Activated CD4-positive, alpha-beta T cell treated with anti-CD3 and anti-CD28 coated beads for 4 hours (primary cell): ENCODE measurements at places on chromosomes 11 and 22.

GRCh38 chr11:62593434-62594044 lies 2.2 kb upstream of the TUT1 start:
- peak; percentile 77 for DNase-seq

GRCh38 chr11:61531044-61531443 lies 22.5 kb downstream of the LRRC10B start:
- no peak for DNase-seq

DNA sequence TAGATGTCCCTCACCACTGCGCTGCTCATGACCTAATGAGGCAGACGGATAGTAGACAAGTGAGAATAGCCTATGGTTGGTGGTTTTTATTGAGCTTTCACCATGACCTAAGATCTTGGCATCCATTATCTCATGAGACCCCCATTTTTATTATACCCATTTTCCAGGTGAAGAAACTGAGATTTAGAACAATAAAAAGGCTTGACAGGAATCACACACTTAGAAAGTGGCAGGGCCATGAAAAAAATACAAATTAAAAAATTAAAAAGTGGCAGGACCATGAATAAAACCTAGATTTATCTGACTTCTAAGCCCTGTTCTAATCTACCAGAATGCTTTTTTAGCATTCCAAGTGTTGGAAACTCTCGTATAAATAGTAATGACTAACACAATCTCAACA lies 1.1 kb downstream of the LRRC55 start:
- no peak for DNase-seq

- DNase-seq, result no peak
These were observed 21.1 kb downstream of the RFPL3 start for GRCh38 chr22:32378707-32379272.

- no peak for DNase-seq
These were observed 7.4 kb downstream of the CBX6 start for GRCh38 chr22:38864361-38865191.

- no peak for DNase-seq
These were observed 46.3 kb upstream of the SLC22A25 start for GRCh38 chr11:63289658-63290057.

DNA sequence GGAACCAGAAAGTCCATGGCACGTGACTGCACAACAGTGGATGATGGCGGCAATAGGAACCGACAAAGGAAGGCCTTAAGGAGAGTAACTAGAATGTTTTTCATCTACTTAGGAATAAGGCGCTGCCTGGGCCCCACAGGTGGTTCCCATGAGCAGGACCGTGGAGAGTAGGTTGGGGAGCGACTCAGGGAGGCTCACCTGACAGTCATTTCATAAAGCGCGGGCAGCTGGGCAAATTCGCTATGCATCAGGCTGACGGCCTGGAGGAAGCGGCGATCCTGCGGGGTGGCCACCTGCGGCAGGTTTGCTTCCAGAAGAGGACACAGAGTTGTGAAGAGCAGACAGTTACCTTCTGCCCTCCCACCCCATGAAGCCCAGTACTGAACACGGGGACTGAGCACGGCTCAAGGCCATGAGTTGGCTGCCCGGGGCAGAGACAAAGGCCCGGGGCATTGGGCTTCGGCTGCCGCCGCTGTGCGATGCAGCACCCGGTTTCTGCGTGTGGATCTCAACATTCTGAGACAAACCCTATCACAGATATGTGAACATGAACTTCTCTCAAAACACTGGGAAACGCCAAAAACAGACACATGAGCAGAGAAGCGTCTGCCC lies 25.8 kb downstream of the HPS4 start:
- DNase-seq, result no peak

- no peak for DNase-seq
These were observed 134.3 kb upstream of the SESN3 start for GRCh38 chr11:95365348-95365747.

DNA sequence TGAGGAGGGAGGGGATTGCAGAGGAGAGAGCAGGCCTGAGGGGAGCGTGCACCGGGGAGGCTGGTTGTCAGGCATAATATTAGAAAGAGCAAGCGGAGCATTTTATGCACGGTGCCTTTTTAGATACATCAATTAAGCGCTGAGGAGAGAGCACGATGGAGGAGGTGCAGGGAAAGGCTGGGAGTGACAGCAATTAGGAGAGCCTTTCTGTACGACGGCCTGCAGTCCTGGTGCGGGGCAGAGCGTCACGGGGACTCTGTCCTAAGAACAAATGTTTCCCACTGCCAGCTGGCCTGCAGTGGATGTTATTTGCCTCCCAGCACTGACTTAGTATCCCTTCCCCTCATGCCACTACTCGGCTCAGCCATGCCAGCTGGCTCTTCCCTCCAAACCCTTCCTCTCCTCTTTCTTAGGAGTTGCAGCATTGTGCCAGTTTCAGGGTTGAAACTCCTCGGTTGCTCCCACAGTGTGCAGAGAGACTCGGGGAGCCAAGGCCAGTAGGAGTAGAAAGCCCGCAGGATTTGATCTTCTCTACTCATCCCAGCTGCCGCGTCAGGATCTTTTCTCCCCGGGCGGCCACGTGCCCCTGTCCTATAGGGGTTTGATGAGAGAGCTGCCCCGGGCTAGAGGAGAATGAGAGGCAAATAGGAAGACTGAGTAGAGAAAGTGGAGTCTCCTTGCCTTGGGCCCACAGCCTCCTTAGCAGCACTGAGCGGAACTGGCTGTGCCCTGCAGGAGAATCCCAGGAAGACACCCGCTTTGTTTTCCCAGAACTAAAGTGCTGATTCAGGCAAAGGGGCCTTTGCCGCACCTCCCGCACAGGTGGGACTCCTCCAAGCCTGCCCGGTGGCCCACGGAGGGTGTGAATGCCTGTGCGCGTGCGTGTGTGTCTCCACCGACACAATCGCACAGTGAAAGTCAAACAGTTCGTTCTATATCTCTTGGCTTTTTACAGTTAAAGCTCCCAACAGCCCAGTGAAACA lies 875.3 kb downstream of the NTM start:
- DNase-seq, result no peak

- no peak for DNase-seq
These were observed 1984.7 kb upstream of the RAG2 start for GRCh38 chr11:38582756-38583155.

DNA sequence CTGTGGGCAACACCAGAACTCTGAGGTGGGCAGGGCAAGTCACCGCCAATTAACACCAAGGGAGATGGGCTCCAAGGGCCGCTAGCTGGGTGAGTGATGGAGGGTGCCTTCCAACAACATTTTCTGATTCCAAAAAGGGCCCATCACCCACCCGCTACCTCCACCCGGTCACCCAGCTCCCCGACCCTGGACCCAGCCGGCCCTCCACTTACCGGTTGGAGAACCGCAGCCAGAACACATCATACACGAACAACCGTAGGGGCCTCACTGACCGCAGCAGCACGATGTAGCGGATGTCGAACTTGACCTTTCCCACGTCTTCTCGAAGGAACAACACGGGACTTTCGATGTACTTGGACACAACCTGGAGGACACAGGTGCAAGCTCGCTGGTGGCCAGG lies 14.7 kb downstream of the TTLL12 start:
- no peak for DNase-seq

DNA sequence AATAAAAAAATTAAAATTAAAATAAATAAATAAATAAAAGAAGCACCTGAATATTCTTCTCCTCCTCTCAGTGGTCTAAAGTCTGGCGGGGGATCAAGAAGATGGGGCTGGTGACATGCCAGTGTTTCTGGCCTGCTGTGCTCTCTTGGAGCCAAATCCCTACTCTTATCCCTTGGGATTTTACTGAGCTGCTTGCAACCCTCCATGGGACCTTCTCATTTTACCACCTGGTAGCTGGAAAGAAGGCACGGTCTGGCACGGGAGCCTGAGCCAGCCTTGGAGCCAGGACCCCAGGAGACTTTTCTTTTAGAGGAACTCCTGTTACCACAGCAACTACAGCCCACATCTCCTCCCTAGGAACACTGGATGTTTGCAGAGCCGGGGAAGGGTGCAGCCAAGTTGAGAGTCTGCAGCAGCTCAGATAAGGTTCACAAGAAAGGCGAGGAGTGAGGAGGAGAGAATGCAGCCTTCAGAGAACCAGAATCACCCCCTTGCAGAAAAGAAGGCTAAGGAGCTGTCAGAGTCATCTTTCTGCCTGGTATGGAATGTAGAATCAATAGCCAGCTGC lies 21.4 kb downstream of the CD6 start:
- DNase-seq, result no peak

DNA sequence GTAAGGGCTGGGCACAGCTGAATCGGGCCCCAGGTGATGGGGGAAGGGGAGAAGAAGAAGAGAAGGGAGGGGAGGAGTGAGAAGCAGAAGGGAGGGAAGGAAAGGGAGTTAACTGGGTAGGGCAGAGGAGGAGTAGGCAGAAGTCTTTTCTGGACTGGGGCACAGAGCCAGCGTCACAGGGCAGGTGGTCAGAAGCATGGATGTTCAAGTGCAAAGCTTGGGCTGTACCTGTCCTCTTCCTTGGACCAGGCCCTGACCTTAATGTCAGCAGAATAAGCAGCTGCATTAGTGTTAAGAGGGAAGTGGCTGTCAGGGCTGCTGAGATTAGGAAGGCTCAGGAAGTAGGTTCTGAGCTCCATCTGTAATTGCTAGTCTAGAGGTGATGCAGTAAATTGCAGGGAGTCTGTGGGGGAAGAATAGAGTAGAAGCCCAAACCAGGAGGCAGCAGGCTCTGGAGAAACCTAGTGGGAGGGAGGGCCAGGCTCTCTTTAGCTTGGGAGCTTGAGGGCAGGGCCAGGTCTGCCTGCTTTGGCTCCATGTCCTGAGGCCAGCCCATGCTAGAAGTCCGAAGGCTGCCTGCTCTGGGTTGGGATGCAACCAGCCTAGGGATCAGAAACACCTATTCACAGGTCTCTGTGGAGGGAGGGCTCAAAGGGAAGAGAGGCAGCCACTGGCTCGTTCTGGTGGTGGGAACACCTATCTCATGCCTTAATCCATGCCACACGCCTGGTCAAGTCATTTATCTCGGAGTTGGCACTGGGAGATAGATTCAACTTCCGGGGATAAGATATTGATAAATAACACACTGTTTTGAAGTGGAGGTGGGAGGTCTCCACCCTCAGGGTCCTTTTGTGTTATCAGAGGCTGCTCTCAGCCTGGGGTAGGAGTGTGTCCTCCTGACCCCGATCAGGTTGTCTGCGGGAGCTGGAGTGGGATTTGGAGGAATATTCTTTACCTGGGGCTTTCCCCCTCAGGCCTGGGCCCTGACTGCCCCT lies 1.7 kb upstream of the UCP3 start:
- DNase-seq, result no peak

DNA sequence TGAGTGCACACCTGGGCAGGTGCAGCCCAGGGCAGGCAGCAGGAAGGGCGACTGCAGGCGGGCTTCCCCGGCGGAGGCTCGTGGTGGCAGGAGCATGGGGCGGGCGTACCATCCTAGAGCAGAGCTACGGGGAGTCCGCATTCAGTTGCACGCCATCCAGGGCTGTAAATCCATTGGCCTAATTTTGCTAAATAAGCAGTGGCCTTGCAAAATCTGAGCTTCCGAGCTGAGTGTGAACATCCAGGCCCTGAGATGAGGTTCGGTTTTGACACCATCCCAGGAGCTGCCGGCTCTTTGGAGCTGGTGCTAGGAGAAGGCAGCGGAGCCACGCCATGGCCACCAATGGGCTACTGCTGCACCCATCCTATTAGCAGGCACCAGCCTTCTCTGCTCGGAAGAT lies 664.8 kb downstream of the BRD1 start:
- no peak for DNase-seq

DNA sequence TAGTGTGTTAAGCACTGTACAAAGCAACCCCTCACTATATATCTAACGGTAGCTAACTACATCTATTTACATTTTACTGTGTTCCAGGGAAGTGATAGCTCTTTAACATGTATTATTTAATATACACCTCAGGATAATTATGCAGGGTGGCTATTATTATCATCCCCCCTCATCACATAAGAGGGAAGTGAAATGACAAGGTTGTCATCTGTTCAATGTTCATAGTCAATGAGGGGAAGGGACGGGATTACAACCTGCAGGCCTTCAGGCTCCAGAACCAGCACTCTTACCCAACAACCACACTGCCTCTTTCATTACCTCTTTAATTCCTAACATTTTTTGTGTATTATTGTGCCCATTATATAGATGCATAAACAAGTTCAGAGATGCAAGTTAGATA lies 238.7 kb upstream of the ANO3 start:
- no peak for DNase-seq

- DNase-seq, result no peak
These were observed 13.8 kb upstream of the FAM181B start for GRCh38 chr11:82747471-82747870.

DNA sequence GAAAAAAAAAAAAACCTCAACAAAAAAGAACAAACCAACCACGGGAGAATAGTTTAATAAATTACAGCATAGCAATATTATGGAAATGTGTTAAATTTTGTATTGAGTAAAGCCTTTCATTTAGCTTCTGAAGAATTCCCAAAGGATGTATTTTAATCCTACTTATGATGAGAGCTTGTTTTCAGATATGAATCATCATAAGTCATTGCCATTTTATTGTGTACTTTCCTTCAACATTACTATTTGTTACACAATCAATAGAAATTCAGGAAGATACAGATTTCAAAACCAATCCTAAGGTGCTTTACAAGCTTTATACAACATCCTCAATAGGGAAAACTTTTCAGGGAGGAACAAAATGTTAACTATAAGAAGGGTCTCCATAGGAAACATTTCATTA lies 200.6 kb upstream of the CTSC start:
- DNase-seq, result no peak
